ENCODE measurements at places on chromosomes 7 and 10.

GRCh38 chr7:150981644-150982043, 3.5 kb upstream of the KCNH2 start:
- DNase-seq: no peak

DNA sequence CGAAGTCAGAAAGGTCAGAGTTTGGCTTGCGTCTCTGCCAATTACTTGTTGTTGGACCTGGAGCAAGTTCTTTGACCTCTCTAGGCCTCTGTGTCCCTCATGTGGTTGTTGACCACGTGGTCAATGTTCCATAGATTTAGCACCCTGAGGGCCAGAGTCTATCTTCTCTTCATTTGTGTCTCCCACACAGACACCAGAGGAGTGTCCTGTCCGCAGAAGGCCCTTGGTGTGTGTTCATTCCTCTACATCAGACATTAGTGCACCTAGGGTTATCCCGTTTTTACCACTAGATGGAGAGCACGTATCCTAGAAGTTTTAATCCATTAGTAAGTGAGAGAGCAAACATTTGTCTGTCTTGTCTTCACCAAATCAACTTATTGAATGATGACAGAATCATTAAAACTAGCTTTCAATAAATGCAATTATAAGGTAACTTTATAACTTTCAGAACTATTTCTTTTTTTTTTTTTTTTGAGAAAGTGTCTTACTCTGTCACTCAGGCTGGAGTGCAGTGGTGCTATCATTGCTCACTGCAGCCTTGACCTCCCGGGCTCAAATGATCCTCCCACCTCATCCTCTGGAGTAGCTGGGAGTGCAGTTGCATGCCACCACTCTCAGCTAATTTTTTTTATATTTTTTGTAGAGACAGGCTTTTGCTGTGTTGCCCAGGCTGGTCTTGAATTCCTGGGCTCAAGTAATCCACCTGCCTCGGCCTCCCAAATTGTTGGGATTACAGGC, 122.5 kb upstream of the ANKRD1 start:
- DNase-seq: no peak

GRCh38 chr10:93352638-93353383, 129.3 kb downstream of the MYOF start:
- DNase-seq: no peak

DNA sequence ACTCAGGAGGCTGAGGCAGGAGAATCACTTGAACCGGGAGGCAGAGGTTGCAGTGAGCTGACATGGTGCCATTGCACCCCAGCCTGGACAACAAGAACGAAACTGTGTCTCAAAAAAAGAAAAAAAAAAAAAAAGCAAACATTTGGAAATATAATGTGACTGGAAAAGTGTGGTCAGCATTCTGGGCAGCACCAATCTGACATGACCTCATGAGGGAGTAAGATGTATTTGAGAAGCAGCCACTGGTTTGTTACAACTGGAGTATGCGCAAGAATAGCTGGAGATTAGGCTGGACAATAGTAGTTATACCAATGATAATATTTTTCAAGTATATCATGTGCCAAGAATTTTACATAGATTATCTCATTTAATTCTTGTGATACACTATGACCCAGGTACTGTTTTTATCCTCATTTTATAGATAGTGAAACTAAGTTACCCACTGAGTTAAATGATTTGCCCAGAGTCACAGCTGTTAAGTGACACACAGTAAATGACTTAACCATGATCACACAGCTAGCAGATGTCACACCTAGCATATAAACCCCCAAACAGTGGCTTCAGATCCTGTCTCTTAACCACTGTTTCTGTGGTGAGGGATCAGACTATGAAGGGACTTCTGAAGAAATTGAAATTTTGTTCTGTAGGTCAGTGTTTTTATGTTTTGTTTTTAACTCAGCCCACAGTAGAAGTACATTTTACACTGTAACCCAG, 11.1 kb downstream of the MCU start:
- no peak for DNase-seq

- no peak for DNase-seq
These were observed 11.9 kb downstream of the RGR start for GRCh38 chr10:84256510-84257342.

- DNase-seq: no peak
These were observed 33.3 kb upstream of the NMT2 start for GRCh38 chr10:15201589-15202300.

DNA sequence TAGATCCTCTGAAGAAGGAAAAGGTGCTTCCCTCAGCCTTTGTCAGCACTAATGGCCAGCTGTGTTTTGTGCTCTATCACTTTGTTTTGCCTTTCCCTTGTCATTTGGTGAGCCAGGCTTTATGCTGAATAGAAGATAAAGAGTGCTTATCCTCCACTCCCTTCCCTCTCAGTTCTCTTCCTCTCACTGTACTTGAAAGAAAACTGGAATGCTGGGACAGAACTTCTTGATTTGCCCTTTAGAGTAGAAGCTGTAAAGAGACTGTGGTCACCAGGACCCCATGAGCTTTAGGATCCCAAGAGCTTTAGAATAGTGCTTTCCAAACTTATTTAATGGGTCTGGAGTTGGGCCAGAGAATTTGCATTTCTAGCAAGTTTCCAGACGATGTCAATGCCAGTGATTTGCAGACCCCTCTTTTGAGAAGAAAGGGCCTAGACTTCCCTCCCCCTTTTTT, 81.4 kb downstream of the LRRC4 start:
- no peak for DNase-seq
